Left cardiac atrium (tissue), 4 donors: ENCODE measurements at places on chromosomes 1 and 21.

GRCh38 chr1:165842671-165843129, 15.3 kb downstream of the UCK2 start:
- no peak for DNase-seq

GRCh38 chr21:18518054-18518481, 114.5 kb upstream of the TMPRSS15 start:
- no peak for DNase-seq

- no peak for DNase-seq
These were observed 38.2 kb downstream of the MRPL39 start for GRCh38 chr21:25569084-25569483.

GRCh38 chr1:17979815-17980214, 127.8 kb upstream of the IGSF21 start:
- no peak for DNase-seq

DNA sequence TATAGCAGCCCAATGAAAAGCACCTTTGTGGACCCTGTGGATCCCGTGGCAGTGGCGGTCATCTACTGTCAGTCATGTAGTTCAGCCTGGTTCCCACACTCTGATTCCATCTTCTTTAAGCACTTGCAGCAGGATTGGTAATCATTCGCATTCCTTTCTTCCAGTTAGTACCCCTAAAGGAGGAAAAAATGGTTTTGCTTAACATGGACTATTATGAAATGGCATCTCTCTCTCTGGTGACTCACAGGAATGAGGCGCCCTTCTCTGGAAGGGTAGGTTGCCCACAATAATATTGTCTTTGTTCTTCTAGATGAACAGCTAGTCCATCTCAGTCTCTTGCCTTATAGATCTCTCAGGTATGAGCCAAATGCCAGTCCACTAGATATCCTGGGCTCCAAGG, 127.9 kb upstream of the MROH9 start:
- DNase-seq: no peak
